ENCODE measurements at places on chromosomes 13 and 19.

- no peak for DNase-seq
These were observed 101.4 kb downstream of the RNF17 start for GRCh38 chr13:24865163-24865953.

DNA sequence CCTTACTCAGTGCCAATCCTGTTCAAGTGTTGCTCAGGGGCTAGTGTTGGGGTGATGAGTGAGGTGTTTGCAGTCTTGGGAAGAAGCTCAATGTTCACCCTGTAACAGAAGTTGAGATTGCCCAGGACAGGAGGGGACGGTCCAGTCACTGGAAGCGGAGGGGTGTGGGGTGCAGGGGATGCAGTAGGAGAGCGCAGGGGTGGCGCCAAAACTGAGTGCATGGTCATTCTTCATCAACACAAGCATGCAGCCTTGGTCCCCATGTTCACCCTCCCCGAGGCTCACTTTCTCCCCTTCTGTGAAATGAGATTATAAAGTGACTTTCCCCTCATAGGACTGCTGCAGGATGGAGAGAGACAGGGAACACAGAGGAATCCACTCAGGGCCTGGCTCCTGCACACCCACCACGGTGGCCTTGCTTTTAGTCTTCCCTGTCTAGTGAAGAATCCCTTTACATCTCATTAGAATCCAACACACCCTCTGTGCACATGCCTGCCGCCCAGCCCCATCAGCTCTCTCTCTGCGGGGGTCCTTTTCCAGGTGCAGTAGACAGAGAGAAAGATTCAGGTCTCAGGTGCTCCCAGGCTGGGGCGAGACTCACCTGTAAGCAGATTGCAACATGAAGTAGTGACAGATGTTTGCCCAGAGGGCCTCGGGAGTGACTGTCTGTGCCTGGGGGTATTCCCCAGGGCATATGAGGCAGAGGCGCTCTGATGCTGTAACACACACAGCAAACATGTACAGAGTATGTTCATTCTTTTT is 93.2 kb downstream of the TSHZ3 start:
- DNase-seq: no peak

DNA sequence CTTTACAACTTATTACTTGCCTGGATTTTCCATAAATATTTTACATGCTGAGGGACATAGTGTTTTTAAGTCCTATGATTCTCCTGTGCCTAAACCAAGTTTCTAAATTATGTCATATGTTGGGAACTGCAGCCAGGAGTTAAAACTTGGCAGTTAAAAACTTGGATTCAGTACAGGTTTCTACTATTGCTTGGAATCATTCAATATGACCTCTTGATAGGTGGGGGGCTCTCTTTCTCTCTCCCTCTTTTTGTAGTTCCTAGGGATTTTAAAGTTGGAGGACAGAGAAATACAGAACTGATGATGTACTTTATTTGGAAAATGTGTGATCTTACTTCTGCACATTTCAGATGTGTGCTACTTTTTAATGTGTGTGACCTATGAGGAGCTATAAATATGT is 4.7 kb downstream of the CSNK1A1L start:
- DNase-seq: no peak

- no peak for DNase-seq
These were observed 441.5 kb downstream of the DIAPH3 start for GRCh38 chr13:59721926-59722910.

DNA sequence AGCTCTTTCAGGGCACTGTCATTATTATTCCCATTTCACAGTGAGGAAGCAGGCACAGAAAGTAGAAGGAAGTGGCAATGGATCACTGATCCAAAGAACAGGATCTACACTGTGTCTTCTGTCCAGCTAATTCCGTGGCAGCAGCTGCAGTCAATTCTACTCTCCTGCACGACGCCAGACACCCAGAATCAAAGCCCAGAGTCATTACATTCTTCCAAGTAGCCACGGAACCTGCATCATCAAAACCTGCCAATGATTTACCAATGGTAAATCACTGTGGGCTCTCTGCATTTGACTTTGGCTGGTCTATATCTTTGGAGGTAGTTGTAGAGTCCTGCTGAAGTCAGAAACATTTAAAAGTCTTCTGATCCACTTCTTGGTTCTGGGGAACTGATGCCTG is 767.7 kb downstream of the LIG4 start:
- no peak for DNase-seq

GRCh38 chr13:26299168-26299750 is 45.3 kb downstream of the CDK8 start:
- DNase-seq: no peak

DNA sequence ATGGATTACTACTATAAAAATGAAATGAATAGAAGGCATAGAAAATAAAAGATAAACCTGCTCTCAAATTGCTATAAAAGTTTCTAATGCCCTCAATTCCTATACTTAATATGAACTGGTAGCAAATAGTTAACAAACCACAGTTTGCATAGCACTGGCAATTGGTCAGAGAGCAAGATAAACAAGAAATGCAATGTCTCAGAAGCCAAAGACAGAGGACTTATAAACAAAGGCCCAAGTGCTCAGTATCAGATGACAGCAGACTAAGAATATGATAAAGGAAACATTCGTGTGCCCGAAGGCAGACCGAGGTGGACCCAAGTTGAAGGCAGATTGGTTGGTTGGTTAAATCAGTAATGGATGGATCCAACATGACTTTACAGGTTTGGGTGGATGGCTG is 50.6 kb downstream of the IPO5 start:
- no peak for DNase-seq

DNA sequence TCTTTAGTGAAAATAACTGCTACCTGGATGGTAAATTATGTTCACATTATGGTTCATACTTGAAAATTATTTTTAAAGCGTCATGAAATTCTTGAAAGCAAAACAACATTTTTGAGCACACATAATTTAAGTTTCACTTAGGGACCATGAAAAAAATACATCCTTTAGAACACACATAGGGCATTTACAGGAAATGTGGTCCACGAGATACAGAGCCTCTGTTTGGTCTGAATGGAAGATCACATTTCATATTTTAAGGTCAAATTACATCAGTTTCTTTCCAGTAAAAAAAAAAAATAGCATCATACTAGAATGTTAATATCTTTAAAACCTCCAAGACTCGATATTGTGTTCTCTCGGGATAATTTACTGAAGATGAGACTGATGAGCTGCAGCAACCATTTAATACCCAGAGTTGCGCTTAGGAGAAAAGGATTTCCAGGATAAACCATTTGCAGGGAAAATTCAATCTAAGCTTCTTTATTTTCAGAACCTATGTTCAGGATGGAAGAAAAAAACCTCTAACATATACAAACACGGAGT is 720.7 kb downstream of the DIAPH3 start:
- no peak for DNase-seq

GRCh38 chr19:16579381-16579780 is 7.2 kb upstream of the SLC35E1 start:
- no peak for DNase-seq

DNA sequence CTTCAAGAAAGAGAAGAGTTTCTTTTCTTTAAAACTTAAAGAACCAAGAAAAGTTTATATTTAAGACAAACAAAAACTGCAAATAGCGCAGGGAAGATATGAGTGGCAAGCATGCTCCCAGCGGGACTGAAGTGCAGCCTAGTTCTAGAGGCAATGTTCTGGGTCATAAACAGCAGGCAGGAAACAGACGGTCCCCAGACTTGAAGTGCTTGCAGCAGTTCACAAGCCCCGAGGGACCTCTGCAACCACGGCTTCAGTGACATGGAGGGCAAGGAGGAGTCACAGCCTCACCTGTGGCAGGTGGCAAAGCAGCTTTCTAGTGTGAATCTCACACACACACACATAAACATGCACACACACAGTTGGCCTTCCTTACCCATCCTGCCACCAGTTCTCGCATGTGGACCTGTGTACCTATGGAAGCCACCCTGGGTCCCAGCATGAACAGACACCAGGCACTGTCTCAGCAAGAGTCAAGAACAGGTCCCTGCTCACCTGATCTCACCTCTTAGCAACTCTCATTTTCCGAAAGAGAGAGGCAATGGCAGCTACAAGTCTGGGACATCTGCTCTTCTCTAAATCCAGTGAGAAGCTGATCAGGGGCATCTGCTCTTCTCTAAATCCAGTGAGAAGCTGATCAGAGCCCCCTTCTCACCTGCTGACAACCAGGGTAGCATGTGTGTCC is 162.0 kb downstream of the EFNB2 start:
- DNase-seq: no peak

GRCh38 chr13:94233401-94233800 is 246.1 kb downstream of the DCT start:
- no peak for DNase-seq

GRCh38 chr13:98143157-98143553 is 261 bp downstream of the FARP1 start:
- DNase-seq: no peak

- no peak for DNase-seq
These were observed 1384.1 kb downstream of the UQCRFS1 start for GRCh38 chr19:27828829-27829228.

GRCh38 chr13:21225082-21225481 is 48.6 kb downstream of the MRPL57 start:
- DNase-seq: no peak

GRCh38 chr19:18304208-18304457 is 18.7 kb downstream of the LSM4 start:
- peak; percentile 50 for DNase-seq

Measured in RPMI8226 (cell line).